ENCODE measurements at places on chromosomes 2 and 18.

GRCh38 chr2:120855855-120856405 is 120.3 kb downstream of the GLI2 start:
- no peak for DNase-seq

GRCh38 chr2:37627710-37628109 is 43.7 kb downstream of the CDC42EP3 start:
- DNase-seq, result no peak

- DNase-seq, result no peak
Observed at GRCh38 chr2:61135510-61135909, 26.5 kb upstream of the C2orf74 start.

GRCh38 chr2:73359915-73360697 is 25.5 kb upstream of the ALMS1 start:
- no peak for DNase-seq

DNA sequence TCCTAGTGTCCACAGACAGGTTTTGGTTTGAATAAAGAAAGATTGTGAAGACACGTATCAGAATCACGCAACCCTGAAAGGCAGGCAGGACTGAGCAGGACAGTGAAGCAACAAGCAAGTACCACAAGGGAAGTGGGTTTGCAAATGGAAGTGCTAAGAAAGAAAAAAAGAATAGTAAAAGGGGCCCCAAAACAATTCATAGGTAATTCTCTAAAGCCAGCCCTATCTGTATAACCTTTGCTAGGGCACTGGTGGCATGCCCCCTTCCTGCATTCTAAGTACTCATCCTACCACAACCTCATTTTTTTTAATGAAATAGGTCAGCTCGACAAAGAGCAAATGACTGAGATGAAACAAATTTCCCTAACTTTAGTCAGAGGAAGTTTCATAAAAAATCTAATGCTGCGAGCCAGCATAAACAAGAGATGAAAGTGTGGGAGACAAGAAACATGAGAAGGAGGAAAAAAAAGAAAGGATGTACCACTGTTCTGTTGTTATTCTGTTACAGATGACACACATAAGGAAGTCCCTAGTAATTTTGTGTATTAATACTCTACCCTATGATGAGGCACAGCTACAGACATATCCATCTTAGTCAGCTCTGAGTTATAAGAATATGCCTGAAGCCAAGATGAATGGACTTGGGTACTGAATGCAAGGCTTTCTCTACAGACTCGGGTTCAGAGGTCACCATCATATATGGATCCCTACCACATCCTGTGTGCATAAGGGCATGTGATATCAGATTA is 32.2 kb downstream of the IKZF2 start:
- DNase-seq, result no peak

DNA sequence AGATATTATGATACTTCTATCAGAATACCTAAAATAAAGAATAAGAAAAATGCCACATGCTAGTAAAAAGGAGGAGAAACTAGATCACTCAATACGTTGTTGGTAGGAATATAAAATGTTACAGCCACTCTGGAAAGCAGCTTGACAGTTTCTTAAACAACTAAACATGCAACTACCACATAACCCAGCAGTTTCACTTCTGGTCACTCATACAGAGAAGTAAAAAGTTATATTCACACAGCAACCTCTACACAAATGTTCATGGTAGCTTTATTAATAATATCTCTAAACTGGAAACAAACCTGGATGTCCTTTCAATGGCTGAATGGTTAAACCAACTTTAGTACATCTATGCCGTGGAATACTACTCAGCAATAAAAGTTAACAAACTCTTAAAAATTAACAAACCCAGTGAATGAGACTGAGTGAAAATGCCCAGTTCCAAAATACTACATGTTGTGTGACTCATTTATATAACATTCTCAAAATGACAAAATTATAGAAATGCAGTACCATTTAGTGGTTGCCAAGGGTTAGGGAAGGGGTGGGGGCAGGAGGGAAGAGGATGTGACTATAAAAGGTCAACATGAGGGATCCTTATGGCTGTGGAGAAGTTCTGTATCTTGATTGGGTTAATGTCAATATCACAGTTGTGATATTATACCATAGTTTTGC is 124.1 kb downstream of the MMADHC start:
- DNase-seq, result no peak

GRCh38 chr18:36534154-36534688 is 236.7 kb downstream of the FHOD3 start:
- DNase-seq, result no peak

DNA sequence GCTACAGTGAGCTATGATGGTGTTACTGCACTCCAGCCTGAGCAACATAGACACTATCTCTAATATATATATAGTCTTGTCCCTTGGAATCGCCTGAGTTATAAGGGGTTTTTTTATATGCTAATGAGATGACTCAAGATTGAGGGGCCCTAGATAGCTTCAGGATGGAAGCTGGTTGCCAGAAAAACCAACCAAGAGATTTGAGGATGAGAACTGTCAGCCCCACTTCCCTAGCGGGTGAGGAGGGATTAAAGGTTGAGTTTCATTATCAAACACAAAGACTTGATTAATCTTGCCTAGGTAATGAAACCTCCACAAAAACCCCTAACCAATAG is 12.6 kb upstream of the GALM start:
- no peak for DNase-seq

- no peak for DNase-seq
Observed at GRCh38 chr2:154495455-154495868, 203.0 kb upstream of the KCNJ3 start.

- no peak for DNase-seq
Observed at GRCh38 chr2:44137872-44138551, 30.7 kb upstream of the PPM1B start.

DNA sequence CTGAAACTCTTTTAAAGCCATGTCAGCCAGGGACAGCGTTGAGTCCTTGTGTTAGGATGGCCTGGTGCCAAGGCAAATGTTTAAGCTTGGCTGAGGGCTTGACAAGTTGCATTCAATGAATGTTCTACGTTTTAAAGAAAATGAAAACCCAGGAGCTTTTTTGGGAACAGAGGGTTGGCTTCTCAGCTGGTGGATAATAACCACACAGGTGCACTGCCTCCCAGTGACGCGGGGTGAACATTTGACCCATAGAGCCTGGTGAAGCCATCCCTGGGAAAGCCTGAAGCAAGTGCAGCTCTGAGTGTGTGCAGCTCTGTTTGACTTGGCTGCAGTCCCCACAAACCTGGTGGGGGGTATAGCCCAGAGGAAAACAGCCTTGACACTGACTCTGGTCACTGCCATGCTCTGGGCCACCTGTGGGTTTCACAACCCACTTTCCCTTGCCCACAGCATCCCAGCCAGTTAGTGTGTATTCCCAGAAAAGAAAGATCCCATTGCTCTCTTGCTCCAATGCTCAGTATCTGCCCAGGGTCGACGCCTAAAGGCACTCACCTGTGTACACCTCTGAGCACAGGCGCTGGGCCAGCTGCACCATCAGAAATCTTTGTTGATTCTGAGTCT is 874.9 kb downstream of the RNF144A start:
- DNase-seq, result no peak

DNA sequence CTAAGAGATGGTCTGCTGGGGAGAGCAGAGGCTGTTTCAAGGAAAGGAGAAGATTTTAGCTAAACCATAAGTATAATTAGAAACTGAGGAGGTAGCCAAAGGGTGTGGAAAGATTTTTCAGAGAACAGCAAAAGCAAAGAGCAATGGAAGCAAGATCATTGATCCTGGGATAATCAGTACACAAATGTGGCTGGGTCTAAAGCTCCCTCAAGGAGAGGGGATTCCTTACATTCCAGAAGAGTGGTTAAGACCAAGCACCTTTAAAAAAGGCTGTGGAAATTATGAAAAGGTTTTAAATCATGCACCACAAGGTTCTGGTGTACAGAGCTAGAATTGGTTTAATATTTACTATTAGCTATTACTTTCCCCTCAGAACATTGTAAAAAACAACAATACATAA is 246.0 kb upstream of the UBE2E3 start:
- no peak for DNase-seq

- DNase-seq, result no peak
Observed at GRCh38 chr2:111100087-111100764, 20.5 kb upstream of the BCL2L11 start.

DNA sequence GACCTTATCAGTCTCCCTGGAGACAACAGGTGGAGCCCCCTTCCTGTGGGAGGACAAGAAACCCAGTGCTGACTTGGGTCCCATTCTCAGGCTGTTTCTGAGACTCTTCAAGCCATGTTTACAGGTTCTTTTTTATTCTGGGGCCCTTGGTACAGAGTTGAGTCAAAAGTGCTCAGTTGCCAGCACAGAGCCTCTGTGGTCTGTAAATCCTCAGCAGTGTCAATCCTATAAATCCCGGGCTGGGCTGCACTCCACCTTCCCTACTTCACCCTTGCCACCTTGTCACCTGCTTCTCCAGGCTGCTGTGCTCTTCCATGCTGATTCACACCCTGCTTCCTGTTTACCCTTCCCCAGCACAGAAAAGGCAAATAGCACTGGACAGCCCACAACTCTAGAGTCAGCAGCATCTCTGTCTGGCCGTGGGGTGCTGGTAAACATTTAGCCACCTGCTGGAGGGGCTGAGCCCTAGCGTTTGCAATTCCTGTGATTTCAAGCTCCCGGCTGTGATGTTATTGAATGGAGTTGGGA is 74.7 kb downstream of the TNFRSF11A start:
- no peak for DNase-seq

GRCh38 chr2:148167241-148167766 is 146.4 kb downstream of the MBD5 start:
- no peak for DNase-seq

- no peak for DNase-seq
Observed at GRCh38 chr18:36128907-36129299, 237 bp downstream of the SLC39A6 start.

Data from SK-N-MC (cell line).